ENCODE measurements at places on chromosomes 16 and 17.

DNA sequence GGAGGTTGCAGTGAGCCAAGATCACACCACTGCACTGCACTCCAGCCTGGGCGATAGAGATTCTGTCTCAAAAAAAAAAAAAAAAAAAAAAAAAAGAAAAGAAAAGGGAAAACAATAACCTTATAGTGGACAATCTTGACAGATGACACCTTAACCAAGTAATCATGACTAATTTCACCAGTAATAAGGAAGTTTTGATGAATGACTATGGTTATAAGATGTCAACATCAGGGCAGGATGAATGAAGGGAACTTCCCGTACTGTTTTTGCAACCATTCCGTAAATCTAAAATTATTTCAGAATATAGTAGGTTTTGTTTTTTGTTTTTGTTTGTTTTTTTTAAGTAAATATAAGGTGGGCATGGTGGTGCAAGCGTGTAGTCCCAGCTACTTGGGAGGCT is 23.0 kb downstream of the GSPT1 start:
- no peak for DNase-seq

DNA sequence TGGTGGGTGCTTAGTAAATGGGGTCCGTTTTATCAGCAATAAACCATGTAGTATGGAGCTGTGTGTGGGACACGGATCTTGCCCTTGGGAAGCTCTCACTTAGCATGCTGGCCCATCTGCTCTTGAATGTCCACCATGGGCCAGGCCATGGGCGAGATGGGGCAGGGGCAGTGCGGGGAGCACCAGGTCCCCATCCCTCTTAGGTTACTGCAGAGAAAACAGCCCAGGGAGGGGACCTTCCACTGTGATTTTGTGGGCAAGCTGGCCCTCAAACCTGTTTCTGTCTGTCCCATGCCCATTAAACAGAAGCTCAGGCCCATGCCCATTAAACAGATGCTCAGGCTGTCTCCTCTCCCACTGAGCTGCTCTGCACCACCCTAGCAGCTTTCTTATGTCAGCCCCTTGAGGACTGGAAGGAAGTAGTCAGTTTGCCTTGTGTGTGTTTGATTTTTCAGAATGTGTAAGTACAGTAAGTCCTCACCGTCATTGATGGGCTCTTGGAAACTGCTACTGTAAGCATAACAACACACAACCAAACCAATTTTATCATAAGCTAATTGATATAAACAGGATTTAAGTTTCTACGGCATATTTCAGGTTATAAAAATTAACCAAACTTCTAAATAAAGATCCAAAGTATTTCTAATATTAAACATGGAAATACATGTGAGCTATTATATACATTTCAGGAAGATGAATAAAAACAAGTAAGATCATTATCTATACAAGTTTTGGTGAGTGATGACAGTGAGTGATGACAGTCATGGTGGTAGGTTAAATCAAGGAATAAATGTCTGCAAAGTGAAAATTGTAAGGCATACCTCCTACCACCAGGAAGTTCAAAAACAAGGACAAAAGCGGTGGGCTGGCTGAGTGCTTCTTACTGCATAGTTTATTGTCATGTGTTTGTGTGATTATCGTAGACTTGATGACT is 11.5 kb downstream of the MPRIP start:
- no peak for DNase-seq

DNA sequence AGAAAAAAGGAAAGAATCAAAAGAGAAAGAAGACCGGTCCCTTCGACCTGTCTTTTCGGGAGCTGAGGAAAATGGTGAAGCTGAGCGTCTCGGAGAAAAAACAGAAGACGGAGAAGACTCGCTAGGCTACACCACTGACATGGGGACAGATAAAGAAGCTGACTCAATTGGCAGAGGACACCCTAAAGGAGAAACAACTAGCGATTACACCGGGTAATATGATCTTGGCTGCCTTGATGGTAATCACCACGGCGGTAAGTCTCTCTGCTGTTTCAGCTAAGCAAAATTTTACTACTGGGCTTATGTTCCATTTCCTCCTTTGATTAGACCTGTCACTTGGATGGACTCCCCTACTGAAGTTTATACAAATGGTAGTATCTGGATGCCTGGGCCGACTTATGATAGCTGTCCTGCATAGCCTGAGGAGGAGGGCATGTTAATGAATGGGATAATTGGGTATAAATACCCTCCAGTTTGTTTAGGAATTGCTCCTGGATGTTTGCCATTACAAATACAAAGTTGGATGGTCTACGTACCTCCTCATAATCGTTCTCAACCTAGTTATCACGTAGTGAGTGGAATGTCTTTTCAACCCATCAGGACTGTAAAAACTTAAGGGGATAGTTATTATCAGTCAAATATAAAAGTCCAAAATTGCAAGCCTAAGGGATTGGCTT is 24.1 kb downstream of the ALOX15B start:
- DNase-seq: no peak

DNA sequence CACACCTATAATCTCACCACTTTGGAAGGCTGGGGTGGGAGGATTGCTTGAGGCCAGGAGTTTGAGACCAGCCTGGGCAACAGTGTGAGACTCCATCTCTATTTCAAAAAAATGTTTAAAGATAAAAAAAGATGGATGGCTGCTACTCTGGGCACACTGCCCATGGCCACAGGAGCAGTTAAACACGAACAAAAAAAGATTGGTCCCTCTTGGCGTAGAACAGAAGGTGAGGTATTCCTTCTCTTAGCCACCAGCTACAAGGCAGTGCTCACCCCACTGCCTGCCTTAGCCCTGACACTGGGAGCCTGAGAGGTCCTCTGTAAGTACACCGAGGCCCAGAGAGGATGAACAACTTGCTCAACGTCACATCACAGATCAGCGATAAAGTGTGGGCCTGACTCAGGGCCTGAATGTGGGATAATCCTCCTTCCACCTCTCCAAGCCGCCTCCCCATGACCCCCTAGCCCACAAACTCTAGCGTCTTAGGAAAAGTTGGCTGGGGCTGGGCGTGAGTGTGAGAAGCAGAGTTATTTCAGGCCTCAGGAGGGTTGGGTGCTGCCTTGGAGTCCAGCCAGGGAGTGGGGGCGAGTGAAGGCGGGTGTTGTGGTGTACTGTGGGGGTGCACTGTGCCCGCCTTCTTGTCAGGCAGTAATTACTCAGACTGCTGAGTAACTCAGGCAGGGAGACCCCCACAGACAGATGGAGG is 2.3 kb upstream of the DPH1 start:
- no peak for DNase-seq

GRCh38 chr16:56513972-56514371 is 5.9 kb downstream of the BBS2 start:
- DNase-seq: peak; percentile 84

DNA sequence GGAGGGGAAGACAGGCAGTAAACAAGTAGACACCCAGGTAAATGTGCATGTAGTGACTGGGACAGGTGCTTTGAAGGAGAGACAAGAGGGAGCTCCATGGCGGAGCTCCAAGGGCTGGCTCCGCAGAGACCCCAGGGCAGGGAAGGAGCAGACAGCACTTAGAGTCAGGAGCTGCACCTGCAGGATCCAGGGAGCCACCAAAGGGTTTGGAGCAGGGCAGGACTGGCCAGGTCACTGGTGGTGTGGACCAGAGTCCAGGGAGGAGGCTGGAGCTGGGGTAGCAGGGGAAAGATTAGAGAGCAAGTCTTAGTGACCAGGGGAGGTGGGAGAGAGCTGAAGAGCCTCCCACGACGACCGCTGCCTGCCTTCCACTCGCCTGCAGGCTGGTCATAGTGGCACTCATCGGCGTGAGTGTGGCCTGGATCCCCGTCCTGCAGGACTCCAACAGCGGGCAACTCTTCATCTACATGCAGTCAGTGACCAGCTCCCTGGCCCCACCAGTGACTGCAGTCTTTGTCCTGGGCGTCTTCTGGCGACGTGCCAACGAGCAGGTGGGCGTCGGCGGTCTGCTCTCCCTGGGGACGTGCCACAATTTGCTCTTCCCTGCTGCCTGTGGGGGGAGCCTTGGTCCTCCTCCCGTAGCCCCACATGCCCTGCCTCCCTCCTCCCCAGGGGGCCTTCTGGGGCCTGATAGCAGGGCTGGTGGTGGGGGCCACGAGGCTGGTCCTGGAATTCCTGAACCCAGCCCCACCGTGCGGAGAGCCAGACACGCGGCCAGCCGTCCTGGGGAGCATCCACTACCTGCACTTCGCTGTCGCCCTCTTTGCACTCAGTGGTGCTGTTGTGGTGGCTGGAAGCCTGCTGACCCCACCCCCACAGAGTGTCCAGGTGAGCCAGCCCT is 14.7 kb upstream of the FAM83G start:
- no peak for DNase-seq

DNA sequence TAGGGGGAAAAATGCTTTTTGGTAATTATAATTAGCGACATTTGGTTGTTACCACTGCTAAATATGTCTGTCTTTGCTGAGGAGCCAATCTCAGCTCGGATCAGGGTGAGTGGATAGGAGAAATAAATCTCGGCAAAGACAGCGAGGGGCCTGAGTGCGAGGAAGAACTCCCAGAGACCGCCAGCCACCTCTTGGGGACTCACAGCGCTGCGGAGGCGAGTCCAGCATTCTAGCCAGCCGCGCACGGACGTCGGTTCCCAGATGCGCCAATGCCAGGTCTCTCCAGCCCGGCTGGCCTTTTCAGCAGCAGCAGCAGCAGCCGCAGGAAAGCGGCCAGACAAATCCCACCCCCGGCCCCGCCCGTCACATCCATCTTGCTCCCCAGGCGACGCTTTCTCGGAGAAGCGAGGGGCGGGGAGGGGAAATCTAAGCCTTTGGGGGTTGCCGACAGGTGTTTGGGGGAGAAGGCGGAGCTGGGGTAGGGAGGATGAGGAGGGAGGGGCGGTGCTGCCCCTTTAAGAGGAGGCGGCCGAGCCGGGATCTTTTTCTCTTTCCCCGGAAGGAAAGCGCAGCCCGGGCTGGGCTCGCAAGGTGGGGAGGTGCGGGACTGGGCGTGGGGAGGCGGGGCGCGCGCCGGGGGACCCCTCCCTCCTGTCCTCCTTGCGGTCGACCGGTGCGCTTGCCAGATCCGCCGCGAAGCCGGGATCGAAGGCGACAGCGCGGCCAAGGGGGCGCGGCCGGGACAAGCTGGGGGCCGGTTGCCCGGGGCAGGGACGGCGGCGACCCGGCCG is at the start of gene ITGA3:
Gene ITGA3 (plus strand): TSS at position 685 of the 791 bp plus-strand sequence. CDS start 330 bp downstream, outside the sequence.
- DNase-seq: peak; percentile 52

DNA sequence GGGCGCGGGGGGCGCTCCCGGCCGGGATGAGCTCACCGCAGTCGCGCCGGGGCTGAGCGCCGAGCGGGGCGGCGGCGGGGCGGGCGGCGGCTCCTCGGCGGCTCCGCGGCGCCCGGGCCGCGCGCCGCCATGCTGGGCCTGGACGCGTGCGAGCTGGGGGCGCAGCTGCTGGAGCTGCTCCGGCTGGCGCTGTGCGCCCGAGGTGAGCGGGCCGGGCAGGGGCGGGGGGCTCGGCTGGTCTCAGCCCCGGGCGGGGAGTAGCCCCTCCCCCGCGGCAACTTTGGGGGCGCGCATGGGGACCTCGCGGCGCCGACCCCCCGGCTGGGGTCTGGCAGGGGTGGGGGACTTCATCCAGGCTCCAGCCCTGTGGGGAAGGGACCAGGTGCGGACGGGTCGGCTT is at the start of gene ARHGDIG:
Gene ARHGDIG (plus strand): TSS at position 40 of the 400 bp plus-strand sequence. CDS start 90 bp downstream, at position 130.
- no peak for DNase-seq

DNA sequence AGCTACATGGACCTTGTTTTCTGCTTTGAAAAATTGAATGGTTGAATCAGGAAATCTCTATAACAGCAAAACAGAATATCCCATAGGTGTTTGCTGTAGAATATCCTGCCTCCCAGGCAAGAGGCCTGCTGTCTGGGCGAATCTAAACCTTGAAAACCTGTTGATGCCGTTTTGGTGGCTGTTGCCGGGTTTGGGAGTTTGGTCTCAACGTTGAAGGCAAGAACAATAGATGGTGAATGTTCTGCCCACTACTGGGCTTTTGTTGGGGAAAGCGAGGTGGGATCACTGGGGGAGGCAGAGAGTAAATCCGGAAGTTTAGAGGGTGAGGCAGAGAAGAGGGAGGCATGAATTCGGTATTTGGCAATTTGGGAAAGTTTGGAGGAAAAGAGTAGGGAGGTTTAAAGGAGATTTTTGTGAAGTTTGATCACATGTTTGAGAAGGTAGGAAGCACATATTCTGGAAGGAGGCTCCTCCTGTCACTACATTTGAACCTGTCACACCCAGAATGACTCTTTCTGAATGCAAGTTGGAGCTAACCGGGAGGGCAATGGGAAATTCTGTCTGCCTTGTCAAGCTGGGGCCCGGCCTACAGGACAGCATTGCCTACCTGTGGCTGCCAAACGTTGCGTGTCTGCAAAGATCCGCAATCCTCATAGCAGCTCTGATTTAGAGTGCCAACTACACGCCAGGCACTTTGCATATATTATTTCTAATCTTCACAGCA is 46.5 kb downstream of the GPRC5B start:
- no peak for DNase-seq

- DNase-seq: peak; percentile 47
Observed at GRCh38 chr17:6711081-6711674, 2.0 kb downstream of the SLC13A5 start.

DNA sequence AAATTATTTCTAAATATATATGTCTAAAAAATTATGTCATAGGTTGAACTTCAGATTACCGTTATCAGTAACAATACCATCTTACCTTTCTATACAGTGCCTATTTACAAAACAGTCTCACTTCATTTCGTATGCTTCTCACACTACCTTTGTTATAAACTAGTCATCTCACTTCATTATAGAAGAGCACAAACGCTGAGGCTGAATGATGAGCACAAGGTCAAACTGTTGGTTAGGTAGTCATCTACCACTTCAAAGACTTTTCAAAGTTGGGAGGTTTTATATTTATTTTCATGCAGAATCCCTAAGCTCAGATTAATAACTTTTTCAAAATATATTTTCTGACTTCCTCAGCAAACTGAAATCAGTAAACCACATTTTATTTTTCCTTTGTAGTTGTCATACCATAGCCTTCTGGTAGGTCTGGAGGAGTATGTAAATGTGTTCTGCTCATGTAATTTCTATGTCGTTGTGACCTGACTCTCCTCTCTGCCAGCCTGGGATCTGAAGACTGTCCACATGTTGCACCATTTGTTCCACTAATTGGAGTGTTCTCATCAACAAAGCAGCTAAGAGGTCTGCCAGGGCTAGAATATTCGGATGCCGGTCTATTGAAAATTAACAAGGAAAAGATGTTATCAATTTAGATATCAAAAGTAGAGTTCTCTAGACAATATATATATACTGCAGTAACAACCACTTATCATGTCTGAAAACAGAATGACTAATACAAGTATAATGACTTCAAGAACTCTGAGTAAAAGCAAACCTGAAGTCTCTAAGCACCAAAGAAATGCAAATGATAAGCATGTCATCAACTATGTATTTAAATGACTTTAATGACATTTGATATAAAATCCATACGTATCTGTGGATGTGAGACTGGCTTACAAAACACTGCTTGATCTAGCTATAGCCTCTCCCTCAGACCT is 73.9 kb downstream of the CEP95 start:
- DNase-seq: no peak

GRCh38 chr16:85344502-85345128 is 232.3 kb upstream of the CIBAR2 start:
- DNase-seq: no peak

DNA sequence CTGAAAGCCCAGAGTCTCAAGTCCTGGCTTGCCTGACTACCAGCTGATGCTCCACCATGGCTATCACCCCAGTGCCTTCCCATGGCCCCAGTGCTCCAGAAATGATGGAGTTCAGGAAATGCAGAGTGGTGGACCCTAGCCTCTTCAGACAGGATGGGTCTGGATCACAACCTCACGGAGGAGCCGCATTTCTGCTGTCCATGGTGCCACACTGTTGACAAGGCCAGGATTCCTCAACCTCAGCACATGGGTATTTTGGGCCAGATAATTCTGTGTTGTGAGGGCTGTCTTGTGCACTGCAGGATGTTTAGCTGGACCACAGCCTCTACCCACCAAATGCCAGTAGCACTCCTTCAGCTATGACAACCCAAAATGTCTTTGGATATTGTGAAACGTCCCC is 6.7 kb upstream of the CRHR1 start:
- no peak for DNase-seq
